WTC11 (cell line): ENCODE measurements at places on chromosomes 4 and X. TPM values are rescaled to one million over a fixed set of nuclear protein-coding genes. Genes with fewer than 3 reads are reported as not detected.

- peak; percentile 65 for DNase-seq
- H3K27ac ChIP-seq = no peak overlapping the region
- H3K27me3 ChIP-seq = peaks cover 10% of the 10 kb centered on the region
These were observed 24.9 kb downstream of the SH3BP2 start for GRCh38 chr4:2817701-2818350.

GRCh38 chr4:133124746-133125145, 24.3 kb upstream of the PCDH10 start:
- H3K4me3 ChIP-seq = no peak overlapping the region
- H3K4me1 ChIP-seq = peaks cover 20% of the 10 kb centered on the region
- no peaks in the 10 kb centered on the region for H3K36me3 ChIP-seq
- DNase-seq = no peak
- H3K27me3 ChIP-seq = no peaks in the 10 kb centered on the region
- no peak overlapping the region for H3K27ac ChIP-seq

DNA sequence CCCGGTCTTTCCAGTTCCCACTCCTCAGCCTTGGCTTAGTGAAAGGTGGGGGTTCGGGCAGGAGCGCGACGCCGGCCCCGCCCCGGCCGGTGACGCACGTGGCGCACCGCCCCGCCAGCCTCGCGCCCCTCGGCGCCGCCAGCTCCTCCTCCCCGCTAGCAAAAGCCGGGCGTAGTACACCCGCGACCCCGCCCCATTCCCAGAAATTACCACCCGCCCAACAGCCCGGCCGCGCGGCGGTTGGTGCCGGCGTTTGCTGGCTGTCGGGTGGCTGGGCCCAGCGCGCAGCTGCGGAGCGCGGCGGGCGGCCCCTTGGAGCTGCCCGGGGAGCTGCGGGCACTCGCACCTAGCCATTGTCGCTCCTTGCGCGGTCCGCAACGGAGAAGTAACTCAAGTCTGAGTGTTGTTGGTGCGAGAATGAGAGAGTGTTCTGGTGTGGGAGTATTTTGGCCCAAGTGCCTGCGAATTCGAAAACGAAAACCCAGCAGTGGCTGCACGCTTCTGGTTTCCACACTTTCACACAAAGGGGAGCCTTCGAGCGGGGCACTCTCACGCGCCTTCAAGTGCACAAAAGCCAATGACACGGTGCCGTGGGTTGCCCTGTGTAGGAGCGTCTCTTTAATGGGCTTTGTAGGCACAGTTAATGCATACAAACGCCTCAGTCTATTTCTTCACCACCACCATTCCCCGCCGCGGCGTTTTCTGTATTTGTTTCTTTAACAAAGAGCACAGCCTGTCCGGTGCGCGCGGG, 1.0 kb upstream of the ELF2 start:
- H3K27me3 ChIP-seq = peaks cover 19% of the 10 kb centered on the region
- H3K27ac ChIP-seq = peak overlapping the region; percentile 98
- H3K4me1 ChIP-seq = peaks cover 31% of the 10 kb centered on the region
- no peaks in the 10 kb centered on the region for H3K36me3 ChIP-seq
- peak; percentile 96 for DNase-seq

DNA sequence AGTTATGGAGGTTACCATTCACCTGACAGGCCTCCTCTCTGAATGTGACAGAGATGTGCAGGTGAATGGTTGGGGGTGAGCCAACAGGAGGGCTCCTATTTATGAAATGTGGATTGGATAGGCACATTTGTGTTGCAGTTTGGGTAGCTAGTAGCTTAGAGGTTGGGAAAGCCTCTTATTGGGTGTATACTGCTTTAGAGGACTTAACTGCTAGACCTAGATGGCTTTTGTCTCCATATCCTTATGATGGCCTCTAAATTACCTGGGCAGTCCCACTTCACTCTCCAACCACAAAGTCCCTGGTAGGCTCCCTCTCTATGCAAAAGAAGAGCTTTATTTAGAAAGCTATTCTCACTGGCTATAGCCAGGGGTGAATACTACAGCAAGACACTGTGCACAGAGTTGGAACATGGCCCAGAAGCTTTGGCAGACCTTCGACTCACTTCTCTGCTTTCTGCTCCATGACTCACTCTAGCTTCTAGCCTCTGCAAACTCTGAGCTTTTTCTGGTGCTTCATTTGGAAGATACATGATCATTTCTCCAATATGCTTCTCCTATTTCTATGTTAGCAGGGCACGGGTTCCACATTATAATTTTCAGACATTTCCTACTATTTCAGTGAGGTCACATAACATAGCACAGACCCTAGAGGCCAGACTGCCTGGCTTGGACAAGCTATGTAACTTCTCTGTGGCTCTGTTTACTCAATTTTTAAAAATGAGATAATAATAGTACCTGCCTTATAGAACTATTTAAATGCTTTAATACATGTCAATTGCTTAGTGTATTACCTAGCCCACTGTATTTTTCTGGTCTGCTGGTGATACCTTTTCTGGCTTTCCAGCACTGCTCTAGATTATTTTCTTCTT, 6.0 kb upstream of the VGLL1 start:
- no peak overlapping the region for H3K27ac ChIP-seq
- peaks cover 5% of the 10 kb centered on the region; the same call in 1 of the 2 replicates for H3K27me3 ChIP-seq
- H3K4me1 ChIP-seq = peaks cover 8% of the 10 kb centered on the region

GRCh38 chr4:138188406-138189084, 53.6 kb downstream of the SLC7A11 start:
- peaks cover 25% of the 10 kb centered on the region for H3K4me1 ChIP-seq
- no peak overlapping the region for H3K27ac ChIP-seq
- DNase-seq = no peak
- H3K36me3 ChIP-seq = no peaks in the 10 kb centered on the region
- H3K27me3 ChIP-seq = no peaks in the 10 kb centered on the region

GRCh38 chrX:102650903-102651241, 411 bp upstream of the GPRASP1 start:
- H3K4me3 ChIP-seq = peak overlapping the region; percentile 86
- no peak overlapping the region for H3K27ac ChIP-seq
- H3K4me1 ChIP-seq = peaks cover 11% of the 10 kb centered on the region
- DNase-seq = no peak

- H3K4me3 ChIP-seq = no peak overlapping the region
- no peak overlapping the region for H3K27ac ChIP-seq
- no peak for DNase-seq
- H3K4me1 ChIP-seq = peaks cover 13% of the 10 kb centered on the region
These were observed 175.5 kb downstream of the RAPGEF2 start for GRCh38 chr4:159278399-159278798.

Gene CSAG3
- total RNA-seq = 13.0 to 14.1 TPM (median 13.2 TPM) in 3 replicates

DNA sequence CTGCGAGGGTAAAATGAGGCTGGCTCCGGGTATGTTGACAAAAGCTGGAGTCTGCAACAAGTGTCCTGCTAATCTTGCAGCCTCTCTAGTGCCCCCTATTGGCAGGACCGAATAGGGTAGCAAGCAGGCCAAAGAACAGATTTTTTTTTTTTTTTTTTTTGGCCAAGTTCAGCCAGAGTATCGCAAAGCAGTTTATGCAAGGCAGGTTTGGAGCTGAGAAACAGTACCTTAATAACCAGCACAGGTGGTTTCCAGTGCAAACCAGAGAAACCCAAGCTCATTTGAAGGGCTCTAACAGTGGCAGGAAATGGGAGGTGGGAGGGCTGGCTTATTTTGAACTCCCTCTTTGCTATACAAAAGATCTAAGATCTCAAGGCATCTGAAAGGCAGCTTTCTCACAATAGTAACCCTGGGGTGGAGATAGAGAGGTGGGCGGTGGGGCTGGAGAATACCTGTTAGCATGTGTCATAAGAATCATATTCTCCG, 38.2 kb upstream of the OCIAD2 start:
- H3K36me3 ChIP-seq = no peaks in the 10 kb centered on the region
- H3K4me1 ChIP-seq = peaks cover 17% of the 10 kb centered on the region
- no peak overlapping the region for H3K27ac ChIP-seq
- H3K27me3 ChIP-seq = peaks cover 11% of the 10 kb centered on the region
- H3K4me3 ChIP-seq = no peak overlapping the region

DNA sequence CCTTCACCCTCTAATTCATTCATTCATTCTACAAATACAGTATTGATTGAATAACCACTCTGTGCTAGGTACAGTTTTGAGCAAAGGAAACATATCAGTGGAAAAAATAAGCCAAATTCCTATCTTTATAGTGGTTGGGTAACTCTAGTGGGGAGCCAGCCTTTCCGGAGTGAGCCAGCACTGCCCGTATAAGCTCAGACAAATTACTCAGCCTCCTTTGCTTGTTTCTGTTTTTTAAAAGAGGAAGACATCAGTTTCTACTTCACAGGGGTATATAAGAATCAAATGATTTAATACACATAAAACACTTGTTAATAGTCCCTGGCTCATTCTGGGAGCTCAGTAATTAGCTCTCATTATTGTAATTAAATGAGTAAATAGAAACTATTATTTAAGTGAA, 238.2 kb upstream of the MAD2L1 start:
- peaks cover 6% of the 10 kb centered on the region; the same call in 1 of the 2 replicates for H3K36me3 ChIP-seq
- H3K4me3 ChIP-seq = no peak overlapping the region
- H3K27ac ChIP-seq = no peak overlapping the region
- H3K27me3 ChIP-seq = no peaks in the 10 kb centered on the region
- 0 out of 2 replicates have a peak, but pooled peaks cover 9% of the 10 kb centered on the region for H3K4me1 ChIP-seq
- DNase-seq = no peak

Gene TLR2
- total RNA-seq = 1.3 to 1.7 TPM (median 1.4 TPM) in 3 replicates

Gene HTN3
- not detected in 3 replicates for total RNA-seq

DNA sequence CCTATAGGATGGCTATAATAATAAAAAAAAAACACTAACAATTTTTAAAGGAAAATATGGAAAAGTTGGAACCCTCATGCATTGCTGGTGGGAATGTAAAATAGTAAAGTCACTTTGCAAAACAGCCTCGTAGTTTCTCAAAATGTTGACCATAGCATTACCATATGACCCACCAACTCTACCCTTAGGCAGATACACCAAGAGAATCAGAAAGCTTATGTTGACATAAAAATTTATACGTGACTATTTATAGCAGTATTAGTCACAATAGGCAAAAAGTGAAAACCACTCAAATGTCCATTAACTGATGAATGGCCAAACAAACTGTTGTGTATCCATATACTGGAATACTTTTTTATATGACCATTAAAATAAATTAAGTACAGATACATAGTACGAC, 19.8 kb upstream of the FAM241A start:
- no peaks in the 10 kb centered on the region for H3K36me3 ChIP-seq
- peaks cover 34% of the 10 kb centered on the region for H3K4me1 ChIP-seq
- no peak overlapping the region for H3K27ac ChIP-seq
- H3K27me3 ChIP-seq = no peaks in the 10 kb centered on the region
- no peak for DNase-seq
